ENCODE measurements at places on chromosomes 6 and 20.

DNA sequence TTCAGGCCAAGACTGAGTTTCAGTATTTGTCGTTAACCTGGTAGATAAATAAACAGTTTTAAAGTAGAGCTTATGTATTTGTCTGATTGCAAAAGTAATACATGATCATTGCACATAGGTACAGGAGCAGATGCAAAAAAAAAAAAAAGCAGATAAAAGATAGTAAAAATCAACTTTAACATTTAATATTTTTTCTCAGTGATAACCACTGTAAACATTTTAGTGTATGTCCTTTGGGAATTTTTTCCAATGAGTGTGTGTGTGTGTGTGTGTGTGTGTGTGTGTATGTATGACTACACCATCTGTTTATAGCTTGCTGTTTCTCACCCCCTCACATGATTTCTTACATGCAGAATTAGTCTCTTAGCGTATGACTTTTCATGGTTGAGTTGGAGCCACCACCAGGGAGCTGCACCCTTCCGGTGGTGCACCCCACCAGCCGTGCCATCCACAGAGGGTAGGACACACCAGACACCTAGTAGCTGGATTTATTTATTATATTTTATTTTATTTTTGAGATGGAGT lies 26.3 kb downstream of the WRNIP1 start:
- DNase-seq: no peak

DNA sequence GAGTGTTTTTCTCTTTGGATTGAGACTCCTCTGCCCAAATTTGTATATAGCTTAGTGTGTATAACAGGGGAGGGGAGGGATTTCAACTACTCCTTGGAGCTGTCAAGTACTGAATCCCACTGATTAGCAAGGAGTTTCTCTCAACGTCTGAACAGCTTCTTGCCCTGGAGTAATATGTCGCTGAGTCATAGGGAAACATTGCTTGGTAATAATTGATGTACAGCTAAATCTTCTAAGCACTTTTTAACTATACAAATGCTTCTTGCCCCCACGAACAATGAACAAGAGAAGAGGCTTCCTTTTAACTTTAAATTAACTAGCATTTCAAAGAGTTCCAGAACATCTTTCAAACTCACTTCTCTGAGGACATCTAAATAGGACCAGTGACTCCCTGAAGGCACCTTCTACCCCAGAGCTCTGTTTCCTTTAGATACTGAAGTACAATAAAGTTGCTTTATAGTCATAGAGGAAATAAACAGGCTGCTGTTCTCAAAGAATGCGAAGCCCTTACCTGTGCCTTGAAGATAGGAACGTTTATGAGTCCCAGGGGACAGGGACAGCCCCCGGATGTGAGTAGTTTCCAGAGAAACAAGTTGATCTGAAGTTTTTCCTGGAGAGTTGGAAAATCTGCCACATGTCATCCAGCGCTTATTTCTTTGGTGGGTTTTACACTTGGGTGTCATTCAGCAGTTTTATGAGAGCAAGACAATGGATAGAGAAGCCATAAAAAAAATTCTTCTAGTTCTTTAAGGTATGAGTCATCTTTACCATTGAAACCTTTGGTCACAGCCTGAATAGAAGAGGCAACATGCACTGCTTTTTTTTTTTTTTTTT lies 462.5 kb upstream of the BTBD3 start:
- peak; percentile 69 for DNase-seq

- DNase-seq: peak; percentile 15
Observed at GRCh38 chr6:159984268-159984786, 15.4 kb downstream of the IGF2R start.

DNA sequence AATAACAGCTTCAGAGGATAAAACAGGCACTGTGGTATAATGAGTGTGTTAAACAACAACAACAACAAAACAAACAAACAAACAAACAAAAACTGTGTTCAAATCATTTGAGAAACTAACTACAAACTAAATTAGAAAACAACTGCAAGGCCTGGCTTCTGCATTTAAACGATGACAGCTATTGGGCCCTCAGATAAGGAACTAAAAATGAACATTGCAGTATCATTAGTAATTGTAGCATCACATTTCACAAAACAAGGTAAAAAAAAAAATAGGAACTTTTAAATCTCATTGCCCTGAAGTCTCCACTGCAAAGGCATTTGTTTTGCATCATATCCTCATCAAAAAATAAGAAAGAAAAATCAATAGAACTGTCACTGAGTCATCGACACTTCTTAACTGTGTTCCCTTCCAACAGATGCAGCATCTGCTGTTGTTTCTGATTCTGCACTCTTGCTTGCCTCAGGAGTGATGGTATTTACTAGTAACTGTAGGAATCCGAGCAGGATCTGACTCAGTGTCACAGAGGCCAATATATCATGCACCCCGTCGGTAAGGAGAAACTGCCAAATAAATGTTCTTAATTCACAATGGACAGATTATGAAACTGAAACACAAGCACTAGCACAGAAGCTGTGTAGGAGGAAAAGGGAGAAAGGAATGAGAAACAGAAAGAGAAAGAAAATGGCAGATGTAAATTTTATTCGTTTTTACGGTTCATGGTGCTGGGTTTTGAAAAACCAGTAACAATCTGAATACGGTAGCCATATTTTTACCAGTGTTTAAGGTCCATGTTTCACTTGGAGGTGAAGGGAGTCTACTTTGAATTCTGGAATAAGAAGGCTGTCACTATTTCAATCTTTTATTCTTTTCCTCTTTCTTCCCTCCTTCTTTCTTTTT lies 365.7 kb upstream of the EPHA7 start:
- peak; percentile 48 for DNase-seq

- DNase-seq: no peak
Observed at GRCh38 chr20:10861619-10862018, 187.8 kb upstream of the JAG1 start.

GRCh38 chr6:53979468-53980067 lies 131.7 kb upstream of the MLIP start:
- DNase-seq: peak; percentile 79

- DNase-seq: no peak
Observed at GRCh38 chr6:148365041-148365440, 22.4 kb downstream of the SASH1 start.
